GM12892 (cell line): ENCODE measurements at places on chromosomes 11 and 22.

DNA sequence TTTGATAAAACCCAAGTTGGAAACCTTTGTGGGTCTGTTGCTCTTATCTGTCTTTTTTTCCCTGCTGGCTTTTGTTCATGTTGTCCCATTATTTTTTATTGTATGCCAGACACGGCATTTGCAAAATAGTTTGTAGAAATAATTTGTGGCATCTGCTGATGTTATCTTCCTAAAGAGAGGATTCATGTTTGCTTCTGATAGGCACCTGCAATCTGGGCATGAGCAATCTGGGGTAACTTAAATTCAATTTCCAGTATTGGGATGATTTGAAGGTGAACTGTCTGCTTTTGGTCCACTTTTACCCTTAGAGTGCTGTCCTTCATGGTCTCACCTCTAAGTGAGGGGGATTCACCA is 126.9 kb downstream of the CEP164 start:
- DNase-seq: no peak

GRCh38 chr11:126113515-126113957 is 50.9 kb upstream of the CDON start:
- no peak for DNase-seq

- peak; percentile 92 for DNase-seq
Measured at GRCh38 chr22:49929211-49929979, 11.0 kb downstream of the CRELD2 start.

DNA sequence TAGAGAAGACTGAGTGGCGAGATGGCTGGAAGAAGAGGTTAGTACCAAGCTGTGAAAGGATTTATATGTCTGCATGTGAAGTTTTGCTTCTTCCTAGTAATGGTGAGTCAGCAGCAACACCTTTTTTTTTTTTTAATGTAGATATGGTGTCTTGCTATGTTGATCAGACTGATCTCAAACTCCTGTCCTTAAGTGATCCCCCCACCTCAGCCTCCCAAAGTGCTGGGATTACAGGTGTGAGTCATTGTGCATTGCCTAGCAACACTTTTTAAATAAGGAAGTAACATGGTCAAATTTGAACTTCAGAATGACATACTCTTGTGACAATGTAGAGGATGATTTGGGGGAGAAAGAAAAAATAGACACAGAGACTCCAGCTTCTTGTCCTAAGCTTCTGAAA is 6.5 kb upstream of the CSTPP1 start:
- DNase-seq: no peak

GRCh38 chr11:123545726-123546270 is 108.6 kb downstream of the SCN3B start:
- DNase-seq: no peak

GRCh38 chr11:85784480-85785265 is 26.3 kb downstream of the SYTL2 start:
- DNase-seq: no peak
